ENCODE measurements at places on chromosomes 5 and 9.

GRCh38 chr9:3894772-3895171 lies 369.0 kb upstream of the RFX3 start:
- DNase-seq = no peak

- peak; percentile 73 for DNase-seq
These were observed 60.0 kb upstream of the TUT7 start for GRCh38 chr9:86413971-86414880.

- DNase-seq = no peak
These were observed 54.5 kb downstream of the EFNA5 start for GRCh38 chr5:107616213-107616612.

- no peak for DNase-seq
These were observed 61.8 kb upstream of the PLEKHG4B start for GRCh38 chr5:30131-30530.

GRCh38 chr9:129891569-129891968 lies 56.3 kb downstream of the USP20 start:
- no peak for DNase-seq

- no peak for DNase-seq
These were observed 14.2 kb downstream of the TRAF2 start for GRCh38 chr9:136900556-136900955.

GRCh38 chr9:127926906-127927200 lies 3.7 kb downstream of the PIP5KL1 start:
- DNase-seq = peak; percentile 79

DNA sequence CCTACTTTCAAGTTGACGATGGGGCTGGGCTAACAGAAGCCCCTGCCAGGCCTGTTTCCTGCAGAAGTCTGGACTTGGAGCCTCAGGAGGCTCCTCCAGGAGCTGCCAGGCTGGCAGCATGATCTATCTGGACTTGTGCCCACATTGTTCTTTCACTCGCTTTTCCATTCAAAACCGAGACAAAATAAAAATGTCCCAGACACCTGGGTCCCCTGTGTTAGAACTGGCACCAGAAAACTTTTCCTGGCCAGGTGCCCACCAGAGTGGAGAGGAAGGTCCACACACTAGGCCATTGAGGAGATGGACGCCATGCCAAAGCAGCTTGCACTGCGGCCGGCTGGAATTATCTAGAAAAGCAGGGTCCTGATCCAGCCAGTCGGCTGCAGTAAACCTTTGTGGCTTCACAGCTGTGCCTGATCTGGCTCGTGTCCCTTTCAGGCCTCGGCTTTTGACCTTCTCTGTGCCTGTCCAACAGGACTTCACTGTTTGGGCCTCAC lies 78.2 kb downstream of the GCNT1 start:
- no peak for DNase-seq

DNA sequence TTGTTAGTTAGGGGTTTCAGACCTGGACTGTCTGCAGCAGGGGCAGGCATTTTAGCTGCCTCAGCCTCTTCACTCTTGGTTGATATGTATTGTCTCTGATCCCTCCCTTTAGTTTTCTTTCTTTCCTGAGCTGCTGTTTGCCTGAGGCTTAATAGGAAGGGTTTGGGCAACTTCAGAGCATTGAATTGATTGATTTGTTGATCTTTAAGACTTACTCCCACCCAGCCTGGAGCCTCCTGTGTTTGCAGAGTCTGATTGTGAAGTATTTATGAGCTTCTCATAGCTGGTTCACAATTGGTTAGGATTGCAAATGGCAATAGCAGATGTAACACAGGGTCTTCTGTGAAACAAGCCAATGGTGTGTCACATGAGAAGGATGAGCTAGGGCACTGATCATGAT lies 671.8 kb upstream of the SEMA6A start:
- no peak for DNase-seq

DNA sequence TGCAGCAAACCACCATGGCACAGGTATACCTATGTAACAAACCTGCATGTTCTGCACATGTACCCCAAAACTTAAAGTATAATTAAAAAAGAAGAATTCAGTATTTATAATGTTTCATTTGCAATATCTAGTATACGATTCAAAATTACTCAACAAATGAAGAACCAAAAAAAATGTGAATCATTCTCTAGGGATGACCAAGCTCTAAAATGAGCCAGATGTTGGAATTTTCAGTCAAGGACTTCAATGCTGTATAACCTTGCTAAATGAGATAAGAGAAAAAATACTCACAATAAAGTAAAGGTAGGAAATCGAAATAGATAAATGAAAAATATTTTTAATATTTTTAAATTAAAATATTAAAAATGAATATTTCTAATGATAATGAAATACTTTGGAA lies 108.7 kb upstream of the ADRA1B start:
- DNase-seq = no peak

DNA sequence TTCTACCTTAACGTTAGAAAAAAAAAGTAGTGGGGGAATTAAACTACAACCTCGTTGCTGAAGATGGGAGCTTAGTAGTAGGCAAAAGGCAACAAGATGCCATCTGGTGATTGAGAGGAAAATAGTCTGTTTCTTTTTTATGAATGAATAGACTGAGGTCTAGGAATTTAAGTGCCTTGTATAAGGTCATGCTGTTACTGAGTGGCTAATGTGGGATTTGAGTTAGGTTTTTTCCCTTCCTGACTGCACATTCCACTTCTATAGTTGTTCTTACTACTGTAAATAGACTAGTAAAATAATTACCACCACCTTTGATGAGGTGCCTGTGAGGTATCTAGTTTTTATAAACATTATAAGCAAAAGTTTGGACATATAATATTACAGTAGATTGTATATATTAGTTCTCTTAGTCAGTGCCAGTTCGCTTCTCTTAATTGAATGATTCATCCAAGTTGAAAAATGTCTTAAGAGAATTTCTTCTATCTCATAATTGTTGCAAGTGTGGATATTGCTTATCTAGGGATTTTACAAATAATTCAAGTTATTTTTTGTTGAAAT lies 19.1 kb downstream of the FSD1L start:
- no peak for DNase-seq

- peak; percentile 76 for DNase-seq
These were observed 190.1 kb downstream of the GNA14 start for GRCh38 chr9:77457916-77458592.

DNA sequence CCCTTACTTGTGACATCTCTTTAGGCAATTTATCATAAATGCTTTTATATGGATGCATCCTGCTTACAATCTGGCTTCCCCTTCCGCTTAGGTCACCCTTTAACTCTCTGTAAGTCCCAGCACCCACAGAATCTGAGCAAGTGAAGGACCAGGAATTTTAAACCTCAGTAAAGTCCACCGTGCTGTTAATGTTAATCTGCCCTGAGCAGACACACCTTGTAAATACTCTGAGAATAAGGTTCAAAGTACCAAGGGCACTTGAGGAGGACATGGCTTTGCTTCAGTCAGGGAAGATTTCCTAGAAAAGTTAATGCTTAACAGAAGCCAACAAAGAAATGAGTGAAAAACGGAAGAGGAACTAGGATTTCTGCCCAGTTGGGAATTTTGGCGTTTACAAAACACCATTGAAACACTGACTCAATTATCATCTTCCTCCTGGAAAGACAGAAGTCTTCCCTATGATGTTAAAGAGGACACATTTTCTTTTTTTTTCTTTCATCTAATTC lies 26.4 kb upstream of the TTC39B start:
- DNase-seq = no peak

GRCh38 chr5:168088410-168089173 lies 202.9 kb upstream of the WWC1 start:
- DNase-seq = no peak

- DNase-seq = no peak
These were observed 181.2 kb upstream of the PAPPA start for GRCh38 chr9:115972362-115972761.

GRCh38 chr5:177067503-177067902 lies 19.2 kb upstream of the FGFR4 start:
- DNase-seq = no peak

GRCh38 chr5:36028816-36029465 lies 37.7 kb downstream of the UGT3A2 start:
- DNase-seq = no peak

GRCh38 chr5:54867310-54867944 lies 118.0 kb downstream of the ESM1 start:
- peak; percentile 58 for DNase-seq

GRCh38 chr9:121222524-121223171 lies 21.0 kb upstream of the RAB14 start:
- DNase-seq = peak; percentile 77

DNA sequence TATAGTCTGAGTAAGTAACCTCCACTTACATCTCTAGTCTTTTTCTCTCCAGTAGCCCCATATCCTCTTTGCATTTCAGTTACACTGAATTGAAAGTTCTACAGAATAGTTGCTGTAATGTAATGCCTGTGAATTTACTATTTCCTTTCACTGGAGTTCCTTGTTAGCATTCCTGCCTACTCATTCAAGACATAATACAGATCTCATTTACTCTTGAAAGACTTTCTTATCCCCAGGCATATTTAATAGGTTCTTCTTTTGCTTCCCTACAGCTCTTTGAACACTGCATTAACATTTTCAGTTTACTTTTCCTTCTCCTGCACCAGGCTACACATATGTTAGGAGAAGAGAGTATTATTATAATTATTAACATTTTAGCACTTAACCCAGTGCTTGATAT lies 87.6 kb upstream of the OR13F1 start:
- no peak for DNase-seq

DNA sequence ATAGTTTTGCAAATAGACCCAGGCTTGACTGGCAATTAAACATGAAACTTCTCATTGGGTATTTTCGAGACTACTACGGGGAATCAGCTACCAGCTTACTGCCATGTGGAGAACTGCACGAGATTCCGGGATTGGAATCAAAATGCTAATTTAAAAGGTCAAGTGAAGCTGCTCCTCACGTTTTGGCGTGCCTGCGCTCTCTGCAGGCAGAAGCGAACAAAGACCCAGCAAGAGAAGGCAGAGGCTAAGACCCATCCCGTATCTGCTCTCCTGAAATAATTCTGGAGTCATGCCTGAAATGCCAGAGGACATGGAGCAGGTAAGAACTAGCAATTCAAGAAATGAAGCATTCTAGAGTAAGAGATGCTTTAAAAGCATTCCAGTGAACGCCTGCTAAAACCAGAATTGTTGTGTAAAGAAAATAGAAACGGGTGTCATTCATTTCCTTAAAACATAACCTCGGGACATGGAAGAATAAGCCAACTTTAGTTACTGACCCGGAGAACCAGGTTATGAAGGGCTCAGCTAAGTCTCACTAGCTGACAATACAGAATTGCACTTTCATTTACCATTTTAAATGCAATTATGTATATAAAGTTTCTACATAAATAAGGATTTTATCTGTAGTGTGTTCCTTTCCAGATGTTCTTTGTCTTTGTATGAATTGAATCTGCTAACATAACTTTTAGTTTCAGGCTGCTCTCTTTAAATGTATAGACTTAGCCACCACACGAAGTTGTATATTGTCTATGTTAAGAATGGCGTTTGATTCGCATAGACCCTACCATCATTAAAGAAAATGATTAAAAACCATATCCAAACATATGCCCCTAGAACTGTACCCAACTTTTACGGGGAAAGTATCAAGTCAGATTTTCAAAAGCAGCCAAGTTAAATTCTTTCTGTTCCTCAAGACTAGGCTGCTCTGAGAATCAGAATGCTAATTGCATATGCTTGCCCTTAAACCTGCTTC lies 2.0 kb upstream of the MAT2B start:
- DNase-seq = peak; percentile 93

DNA sequence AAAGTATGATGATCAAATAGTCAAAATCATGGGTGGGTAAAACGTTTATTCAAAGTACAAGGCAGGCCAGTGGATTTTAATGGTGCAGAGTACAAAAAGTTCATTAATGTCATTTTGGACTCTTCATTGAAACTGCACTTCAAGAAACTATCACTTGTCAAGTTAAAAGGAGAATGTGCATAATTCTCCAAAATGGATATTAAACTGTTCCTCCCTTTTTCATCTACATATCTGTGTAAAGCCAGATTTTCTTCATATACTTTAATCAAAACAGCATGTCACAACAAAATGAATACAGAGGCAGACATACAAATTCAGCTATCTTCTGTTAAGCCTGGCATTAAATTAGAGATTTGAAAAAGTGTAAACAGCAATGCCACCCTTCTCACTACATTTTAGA lies 401.6 kb downstream of the NR2F1-AS1 start:
- DNase-seq = no peak

DNA sequence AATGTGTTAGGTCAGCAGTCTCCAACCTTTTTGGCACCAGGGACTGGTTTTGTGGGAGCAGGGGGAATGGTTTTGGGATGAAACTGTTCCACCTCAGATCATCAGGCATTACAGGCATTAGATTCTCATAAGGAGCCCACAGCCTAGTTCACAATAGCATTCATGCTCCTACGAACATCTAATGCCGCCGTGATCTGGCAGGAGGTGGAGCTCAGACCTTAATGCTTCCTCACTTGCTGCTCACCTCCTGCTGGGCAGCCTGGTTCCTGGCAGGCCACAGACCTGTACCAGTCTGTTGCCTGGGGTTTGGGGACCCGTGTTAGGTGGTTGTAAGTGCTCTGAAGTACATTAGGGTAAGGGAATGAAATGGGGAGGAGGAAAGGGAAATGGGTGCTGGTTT lies 9.7 kb upstream of the CTNNA1 start:
- no peak for DNase-seq

DNA sequence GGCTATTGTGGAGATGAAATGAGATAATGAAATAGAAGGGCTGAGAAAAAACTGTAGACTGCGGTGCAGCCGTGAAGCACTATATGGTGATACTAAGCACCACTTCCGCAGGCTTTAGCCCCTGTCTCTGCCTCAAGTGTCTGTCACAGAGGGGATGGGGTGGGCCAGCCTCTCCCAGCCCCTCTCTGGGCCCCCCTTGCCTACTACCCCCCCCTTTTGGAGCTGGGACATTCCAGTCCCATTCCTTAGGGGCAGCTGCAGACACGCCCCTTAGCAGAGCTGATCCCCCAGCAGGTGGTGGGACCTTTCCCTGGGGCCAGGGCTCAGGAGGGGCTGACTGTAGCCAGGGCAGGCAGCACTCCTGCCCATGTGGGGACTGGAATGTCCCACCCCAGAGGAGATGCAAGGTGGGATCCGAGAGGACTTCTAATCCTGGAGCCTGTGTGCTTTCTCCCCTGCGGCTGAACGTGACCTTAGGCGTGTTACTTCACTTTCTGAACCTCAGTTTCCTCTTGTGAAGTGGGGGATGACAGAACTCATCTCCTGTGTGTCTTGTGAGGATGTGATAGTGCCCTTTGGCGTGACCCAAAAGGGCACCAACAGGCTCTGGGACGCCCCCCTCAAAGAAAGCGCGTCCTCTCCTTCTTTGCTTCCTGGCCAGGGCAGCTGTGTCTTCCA lies 1.9 kb downstream of the N4BP3 start:
- DNase-seq = no peak
